T-cell (primary cell): ENCODE measurements at places on chromosomes 6 and 20.

DNA sequence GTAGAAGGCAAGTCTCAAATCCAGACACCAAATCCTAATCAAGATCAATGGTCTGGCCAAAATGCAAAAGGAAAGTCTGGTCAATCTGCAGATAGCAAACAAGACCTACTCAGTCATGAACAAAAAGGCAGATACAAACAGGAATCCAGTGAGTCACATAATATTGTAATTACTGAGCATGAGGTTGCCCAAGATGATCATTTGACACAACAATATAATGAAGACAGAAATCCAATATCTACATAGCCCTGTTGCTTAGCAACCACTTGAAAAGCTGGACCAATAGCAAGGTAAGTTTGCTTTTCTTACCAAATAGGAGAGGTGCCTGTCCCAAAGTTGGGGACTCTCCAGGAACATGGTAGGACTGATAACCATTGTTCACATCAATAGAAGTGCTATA is 2.0 kb downstream of the SEMG2 start:
- DNase-seq, result no peak

DNA sequence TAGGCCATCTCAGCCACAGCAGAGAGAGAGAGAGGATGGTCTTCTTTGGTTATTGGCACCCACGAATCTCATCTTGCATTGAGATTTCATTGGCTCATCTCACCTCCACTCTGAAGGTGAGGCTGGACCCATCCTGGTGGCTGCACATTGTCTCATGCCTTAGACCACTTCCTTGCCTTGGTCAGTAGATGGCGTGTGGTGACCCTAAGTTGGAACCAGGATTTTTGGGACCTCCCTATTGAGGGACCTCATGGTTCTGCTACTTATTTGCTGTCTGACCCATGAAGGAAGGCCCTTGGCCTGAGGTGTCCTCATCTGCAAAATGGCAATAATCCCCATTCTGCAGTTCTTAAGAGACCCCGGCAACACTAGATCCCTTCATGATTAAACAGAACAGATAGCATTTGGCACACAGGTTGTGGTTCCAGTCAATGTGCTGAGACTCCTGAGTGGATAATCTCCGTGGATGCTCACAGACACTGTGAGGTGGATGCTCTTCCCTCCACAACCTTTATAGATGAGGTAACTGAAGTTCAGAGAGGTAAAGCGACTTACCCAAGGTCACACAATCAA is 21.5 kb upstream of the AAR2 start:
- no peak for DNase-seq

- DNase-seq, result no peak
Measured at GRCh38 chr6:56062836-56063235, 184.5 kb downstream of the COL21A1 start.

GRCh38 chr6:189676-190075 is 102.6 kb upstream of the DUSP22 start:
- no peak for DNase-seq

- DNase-seq, result no peak
Measured at GRCh38 chr6:4852938-4853337, 76.7 kb downstream of the CDYL start.

DNA sequence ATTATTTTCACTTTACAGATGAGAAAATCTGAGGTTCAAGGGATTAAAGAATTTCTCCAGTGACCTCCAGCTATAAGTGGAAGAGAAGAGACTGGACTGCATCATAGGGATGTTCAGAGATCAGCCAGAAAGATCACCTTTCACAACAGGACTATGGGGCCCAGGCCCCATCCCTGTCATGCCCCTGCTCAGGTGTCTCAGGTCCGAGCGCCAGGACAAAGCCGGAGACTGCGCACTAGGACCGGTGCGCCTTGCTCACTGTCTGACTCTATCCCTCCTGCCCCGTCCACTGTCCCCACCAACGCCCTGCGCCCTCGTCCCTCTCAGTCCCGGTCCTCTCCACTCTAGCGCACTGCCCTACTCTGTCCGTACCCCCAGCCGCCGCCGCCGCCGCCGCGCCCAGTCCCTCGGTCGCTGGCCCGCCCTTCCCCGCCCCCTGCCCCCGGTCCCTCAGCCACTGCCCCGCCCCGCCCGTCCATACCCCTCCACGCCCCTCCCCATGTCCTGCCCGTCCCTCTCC is 521 bp upstream of the RAD21L1 start:
- DNase-seq, result no peak

- no peak for DNase-seq
Measured at GRCh38 chr20:33649201-33649681, 12.9 kb upstream of the C20orf144 start.

DNA sequence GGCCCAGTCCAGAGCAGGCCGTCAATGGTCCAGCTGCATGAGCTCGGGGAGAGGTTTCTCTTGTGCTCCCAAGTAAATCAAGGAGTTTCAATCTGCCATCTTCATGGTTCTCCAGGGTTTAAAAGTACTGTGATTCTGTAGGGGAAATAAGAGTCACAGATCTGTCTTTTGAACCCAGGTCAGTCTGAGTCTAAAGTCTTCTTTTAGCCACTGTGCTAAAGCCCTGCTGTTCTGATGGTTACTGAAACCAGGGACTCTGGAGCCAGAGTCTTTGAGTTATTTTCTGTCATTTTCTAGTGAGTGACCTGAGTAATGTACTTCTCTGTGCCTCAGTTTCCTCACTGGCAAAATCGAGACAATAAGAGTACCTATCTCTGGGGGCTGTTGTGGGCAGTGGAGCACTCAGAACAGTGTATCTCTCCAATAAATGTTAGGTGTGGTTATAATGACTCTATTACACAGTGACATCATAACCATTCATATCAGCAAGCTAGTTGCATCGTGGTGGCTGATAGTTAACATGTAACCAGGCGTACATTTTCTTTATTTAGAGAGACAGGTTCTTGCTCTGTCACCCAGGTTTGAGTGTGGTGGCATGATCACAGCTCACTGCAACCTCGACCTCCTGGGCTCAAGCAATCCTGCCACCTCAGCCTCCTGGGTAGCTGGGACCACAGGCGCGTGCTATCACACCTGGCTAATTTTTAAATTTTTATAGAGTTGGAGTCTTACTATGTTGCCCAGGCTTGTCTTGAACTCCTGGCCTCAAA is 74.6 kb upstream of the KCNG1 start:
- no peak for DNase-seq

GRCh38 chr6:18412068-18412467 is 24.9 kb downstream of the RNF144B start:
- DNase-seq, result no peak

DNA sequence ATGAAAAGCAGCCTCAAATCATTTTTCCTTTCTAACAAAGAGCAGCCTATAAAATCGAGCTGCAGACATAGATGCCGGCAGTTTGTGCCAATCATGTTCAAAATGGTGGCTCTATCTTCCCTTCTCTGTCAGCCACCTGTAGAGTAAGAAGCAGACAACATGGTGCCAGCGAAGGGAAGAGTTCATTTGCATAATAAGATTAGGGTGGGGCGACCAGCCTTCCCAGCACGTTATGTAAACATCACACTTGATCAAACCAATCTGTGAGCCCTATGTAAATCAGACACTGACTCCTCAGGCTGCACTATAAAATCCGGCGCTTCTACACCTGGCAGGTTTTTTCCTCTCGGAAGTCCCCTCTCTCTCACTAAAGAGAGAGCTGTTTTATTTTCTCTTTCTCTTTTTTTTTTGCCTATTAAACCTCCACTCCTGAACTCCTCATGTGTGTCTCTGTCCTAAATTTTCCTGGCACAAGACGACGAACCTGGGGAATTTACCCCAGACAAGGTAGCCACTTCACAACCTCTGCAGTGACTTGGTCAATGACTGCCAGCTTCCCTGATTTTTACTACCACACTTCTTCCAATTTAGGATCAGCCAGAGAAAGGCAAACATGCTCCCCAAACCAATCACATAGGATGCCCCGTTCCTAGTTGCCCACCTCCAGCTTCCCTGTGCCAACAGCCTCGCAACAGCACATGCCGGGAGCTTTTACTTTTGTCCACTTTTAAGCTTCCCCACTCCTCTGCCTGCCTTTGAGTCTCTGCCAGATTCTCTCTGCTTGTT is 12.9 kb downstream of the TPMT start:
- DNase-seq, result no peak

DNA sequence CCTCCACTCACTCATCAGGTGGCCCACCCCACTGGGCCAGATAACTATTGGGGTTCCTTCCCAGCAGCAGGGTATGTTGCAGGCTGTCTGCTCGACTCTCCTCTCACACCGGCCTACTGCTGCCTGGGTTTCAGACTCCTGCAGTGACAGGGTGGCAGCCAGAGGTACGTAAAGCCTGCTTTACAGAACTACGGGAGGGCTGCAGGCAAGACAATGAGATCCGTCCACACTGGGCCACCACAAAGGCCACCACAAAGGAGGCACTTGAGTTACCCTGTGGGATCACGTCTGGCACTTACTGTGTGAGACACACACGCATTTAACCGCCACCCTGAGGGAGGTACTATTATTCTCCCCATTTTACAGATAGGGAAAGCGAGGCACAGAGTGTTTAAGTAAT is 78.5 kb downstream of the NFATC2 start:
- no peak for DNase-seq

GRCh38 chr6:135251498-135252441 is 70.7 kb downstream of the MYB start:
- DNase-seq, result no peak

DNA sequence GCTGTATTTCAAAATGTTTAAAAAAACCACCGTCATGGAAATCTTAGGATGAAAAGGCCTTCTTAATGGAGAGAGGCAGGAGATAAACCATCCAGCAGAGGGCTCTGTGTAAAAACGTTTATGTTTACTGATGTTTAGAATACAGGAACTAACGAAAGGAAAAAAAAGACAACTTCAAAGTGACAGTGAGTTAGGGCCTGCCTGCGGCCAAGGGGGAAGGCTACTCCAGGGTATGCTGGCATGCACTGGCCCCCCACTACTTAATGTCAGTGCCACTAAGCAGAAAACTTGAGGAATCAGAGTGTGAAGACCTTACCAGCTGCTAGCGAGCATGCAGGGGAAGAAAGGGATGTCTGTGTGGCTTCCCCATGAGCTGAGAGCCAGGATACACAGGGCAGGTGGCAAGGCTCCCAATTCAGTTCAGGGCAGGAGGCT is 47.7 kb downstream of the AKAP7 start:
- peak; percentile 33 for DNase-seq

DNA sequence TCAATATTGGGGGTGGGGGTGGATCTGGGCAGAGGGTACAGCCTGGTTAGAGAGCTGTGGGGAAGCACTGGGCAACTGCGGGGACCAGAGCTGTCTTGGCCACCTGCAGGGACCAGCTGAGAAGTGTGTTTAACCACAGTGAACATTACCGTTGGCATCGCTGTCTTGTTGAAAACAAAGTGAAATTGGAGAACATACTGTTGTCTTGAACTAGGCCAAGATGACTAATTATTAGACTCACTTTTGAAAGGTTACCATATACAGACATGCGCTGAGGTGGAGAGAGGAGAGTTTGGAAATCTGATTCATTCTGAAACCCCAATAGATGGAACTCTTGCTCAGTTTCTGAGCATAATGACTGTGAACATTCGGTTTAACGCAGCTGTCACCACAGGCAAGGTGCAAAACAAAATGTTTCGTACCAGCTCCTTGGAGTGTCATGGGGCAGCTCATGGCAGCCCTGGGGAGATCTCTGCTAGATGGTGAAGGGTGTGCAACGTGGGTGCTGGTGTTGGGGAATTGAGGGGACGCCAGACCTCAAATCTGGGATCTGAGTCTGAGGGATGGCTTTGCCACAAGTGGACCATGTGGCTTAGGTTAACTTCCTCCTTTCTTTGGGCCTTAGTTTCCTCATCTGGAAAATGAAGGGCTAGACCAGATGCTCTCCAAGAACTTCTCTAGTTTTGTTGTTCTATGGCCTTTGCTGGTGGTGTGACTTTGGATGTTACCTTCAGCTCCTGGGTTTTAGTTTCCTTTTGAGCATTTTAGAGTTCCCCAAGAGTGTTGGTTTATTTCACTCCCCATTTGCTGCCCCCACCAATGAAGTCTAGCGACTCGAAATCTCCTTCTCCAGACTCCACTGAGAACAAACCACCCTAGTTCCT is 24.6 kb upstream of the GTSF1L start:
- DNase-seq, result no peak

DNA sequence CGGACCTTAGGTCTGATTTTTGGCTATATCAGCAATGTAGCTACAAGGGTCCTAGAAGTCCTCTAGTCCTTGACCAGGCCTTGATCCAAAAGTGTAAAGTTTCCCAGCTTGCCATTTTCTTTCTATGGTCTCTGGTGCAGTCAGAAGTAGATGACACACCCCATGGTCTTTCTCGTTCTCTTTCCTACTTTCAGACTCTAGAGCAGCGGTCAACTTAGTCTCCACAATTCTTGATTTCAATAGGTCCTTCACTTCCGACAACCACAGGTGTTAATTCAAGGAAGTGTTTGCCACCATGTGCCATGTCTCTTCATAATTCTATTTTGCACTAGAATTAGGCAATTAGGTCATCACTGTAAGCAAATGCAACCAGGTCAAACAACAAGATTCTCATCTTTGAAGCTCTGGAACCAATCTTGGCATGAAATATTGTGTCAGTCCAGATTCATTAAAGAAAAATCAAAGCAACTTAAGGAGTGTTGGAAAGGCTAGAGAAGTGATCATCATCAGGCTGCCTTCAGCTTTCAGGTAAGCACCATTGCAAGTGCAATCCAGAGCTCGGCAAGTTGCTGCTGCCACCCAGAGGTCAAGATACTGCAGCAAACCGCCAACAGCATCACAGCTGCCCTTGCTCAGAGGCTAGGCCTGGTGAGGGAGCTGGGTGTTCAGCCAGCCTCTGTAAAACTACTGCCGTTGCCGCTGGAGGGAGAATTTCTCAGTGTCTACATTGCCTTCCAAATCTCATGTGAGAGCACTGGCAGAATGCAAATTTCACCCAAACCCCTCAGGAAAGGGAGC is 5.6 kb upstream of the SYNE1 start:
- peak; percentile 18 for DNase-seq

DNA sequence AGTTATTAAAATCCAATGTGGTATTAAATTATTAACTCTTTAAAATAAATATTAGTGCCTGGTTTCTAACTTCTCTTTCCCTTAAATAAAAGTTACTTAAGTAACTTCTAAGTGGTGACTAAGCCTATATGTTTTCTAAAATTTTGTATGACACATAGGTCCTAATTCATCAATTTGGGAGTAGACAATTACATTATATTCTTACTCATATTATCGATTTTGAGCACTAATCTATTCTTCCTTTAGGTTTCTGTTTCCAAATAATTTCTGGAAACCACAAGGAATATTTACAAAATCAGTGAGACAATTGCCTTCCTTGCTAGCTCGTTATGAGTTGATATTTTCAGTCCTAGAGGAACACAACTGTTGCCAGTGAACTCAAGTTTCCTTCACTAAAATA is 28.3 kb upstream of the TXLNB start:
- no peak for DNase-seq
